ENCODE measurements at places on chromosomes 13 and 19.

DNA sequence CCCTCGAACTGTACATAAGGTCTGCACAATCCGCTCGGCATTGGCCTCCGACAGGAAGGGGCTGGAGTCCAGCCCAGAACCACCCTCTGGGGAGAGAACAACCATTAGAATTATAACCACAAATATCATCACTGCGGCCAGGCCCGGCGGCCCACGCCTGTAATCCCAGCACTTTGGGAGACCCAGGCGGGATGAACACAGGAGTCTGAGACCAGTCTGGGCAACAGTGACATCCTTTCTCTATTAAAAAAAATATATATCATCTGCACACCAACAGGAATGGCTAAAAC, 11.4 kb downstream of the COQ8B start:
- peak; percentile 80 for DNase-seq

DNA sequence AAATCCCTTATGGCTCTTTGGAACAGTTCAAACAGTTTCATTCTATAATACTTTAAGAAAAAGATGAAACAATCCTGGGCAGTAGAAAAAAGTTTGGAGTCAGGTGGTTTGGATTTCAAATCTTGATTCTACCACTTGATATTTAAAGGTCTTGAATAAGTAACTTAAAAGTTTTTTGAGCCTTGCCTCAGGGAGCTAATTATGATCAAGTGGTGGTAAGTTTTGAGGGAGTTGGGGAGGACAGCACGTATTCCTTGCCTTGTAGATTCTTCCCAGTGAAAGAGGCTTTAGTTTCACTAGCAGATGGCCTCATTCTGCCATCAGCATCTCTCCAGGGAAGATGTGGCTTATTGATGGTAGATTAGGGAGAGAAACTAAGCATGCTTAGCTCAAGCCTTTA, 168.4 kb upstream of the CSNK1A1L start:
- no peak for DNase-seq

DNA sequence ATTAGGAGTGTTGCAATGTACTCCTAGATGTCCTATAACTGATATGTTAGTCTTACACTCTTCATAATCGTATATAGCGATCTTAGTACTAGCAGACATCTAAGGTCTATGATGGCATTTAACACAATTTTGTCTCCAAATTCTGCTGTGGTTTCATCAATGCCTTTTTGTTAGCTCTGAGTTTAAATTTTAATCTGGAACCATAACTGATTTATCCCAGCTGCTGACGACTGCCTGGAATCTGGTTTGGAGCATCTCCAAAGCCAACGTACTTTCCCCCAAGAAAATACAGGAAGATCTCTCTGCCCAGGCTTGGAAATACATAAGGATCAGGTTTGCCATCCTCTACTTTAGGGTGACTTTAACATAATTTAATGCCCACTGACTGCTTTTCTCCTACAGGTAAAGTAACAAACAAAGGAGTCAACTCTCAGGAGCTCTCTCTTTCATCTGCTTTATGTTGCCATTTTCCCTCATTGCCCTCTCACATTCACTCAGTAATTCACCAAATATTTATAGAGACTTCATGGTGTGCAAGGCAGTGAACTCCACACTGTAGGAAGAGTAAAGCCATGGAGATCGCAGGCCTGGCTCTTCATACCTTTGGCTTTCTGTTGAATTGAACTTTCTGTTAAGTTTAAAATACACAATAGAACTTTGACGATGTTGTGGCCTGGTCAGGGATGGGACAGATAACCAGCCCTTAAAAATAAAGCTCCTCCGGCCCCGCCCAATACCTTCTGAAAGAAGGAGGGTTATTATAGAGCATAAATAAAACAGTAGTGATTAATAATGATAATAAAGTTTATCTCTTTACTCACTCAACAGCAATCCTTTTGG, 23.3 kb upstream of the SPART start:
- DNase-seq = no peak

DNA sequence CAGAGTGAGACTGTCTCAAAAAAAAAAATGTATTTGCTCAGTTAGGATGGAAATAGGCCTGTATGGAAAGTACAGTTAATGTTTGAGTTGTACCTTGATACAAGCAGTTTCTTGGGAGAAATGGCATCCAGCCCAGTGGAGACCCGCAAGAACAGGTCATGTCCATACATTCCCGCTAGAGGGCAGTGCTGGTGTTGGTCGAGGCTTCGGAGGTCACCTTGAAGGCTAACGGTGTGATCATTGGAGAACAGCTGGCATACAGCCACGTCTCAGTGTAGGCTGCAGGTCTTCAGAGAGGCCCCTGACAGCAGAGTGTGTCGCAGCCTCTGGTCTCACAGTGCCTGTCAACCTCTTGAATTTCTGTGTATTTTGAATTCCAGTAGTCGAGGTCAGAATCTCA, 7.5 kb downstream of the ZNF610 start:
- DNase-seq = no peak
